ENCODE measurements at places on chromosomes 12 and 14.

GRCh38 chr12:40226705-40227104 is 1.9 kb downstream of the LRRK2 start:
- DNase-seq = no peak

DNA sequence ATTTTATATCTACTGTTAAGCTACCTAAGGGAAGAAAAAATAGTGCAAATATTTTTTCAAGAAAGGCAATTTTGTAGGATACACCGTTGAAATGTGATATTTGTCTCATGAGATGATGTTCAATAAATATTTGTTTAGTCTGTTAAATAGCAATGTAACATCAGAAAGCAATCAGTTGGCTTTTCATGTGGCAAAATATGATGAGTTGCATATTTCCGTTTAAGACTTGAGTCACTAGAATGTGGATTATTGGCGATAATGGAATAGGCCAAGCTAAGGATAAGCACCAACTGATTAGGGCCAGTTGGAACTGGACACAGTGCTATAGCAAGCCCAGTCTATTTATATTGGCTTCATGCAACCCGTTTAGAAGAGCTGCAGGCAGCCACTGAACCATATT is 250.4 kb upstream of the SLC16A7 start:
- DNase-seq = no peak

GRCh38 chr12:109581856-109582255 is 8.3 kb downstream of the MVK start:
- no peak for DNase-seq

DNA sequence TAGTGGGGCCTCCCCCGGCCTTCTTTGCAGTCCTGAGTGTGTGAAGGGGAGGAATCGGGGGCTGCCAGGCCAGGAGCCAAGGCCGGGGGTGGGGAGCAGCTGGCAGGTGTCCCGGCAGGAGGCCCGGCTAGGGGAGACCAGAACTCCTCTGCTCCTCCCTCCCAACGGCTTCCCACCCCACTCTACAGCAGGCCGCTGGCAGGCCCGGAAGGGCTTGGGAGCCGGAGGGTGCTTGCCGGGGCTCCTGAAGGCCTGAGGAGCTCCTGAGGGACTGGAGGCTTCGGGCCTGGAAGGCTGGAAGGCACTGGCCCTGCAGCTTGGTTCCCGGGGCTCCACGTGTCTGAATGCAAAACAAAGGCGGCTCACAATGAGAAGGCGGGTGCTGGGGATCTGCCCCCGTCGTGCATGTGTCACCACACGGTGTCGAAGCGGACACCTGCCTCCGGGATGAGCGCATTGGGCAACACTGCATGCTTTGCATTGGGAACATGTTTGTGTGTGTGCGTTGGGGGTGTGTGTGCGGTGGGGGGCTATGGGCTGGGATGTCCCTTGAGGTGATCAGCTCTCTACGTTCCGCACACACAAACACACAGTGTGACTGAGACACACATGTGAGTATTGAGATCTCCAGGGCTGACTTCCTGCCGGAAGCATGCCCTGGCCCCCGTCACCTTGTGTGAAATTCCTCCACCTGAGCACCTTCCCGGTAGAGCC is 30.9 kb upstream of the ANKRD9 start:
- no peak for DNase-seq

DNA sequence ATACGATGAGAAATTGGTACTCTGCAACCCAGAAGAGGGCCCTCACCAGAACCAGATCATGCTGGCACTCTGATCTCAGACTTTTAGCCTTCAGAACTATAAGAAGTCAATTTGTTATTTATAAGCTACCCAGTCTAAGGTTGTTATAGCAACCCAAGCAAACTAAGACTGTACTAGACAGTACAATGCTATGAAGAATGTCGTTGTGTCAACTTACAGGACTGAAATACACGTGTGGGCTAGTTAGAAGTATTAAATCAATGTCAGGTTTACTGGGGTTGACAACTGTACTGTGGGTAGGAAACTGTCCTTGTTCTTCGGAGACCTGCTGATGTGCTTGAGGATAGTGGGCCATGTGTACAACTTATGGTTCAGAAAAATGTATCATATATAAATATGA is 19.7 kb downstream of the DUSP16 start:
- no peak for DNase-seq

GRCh38 chr14:53767566-53767965 is 189.1 kb downstream of the BMP4 start:
- no peak for DNase-seq

GRCh38 chr12:13342971-13343370 is 146.4 kb downstream of the EMP1 start:
- DNase-seq = no peak

DNA sequence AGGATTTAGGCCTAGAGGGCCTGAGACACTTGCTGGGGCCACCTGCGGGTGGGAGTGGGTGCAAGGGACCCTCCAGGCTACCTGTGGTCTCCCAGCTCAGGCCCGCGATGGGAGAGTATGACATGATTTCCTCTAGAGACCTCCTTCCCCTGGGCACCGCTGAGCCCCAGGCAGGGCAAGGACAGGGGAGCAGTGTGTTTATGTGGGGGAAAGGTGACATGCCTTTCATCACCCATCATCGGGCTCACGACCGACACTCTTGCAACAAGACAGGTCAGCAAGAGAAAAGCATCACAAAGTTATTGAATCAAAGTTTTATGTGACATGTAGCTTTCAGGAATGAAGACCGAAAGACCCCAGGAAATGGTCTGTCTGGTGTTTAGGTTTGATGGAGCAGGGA is 19.9 kb downstream of the SH2B3 start:
- DNase-seq = no peak

- no peak for DNase-seq
These were observed 8.2 kb downstream of the TMEM121 start for GRCh38 chr14:105534586-105534985.

DNA sequence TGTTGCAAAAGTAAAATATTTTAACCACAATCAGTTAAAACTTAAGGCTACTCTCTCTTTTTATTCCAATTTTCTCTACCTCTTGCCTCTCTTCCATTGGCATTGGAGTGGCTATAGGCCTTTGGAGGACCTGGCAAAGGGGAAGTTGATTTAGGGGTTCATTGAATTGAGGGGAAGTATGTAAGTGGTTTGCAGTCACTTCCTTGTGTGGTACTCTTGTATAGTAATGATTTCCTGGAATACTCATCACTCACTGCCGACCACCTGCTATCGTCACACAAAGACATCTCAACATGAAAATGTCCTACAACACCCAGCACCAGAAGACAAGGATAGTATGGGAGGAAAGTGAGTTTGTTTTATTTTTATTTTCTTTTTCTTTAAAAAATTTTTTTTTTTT is 45.7 kb upstream of the CPM start:
- no peak for DNase-seq

GRCh38 chr14:85873006-85873405 is 343.1 kb downstream of the FLRT2 start:
- no peak for DNase-seq

DNA sequence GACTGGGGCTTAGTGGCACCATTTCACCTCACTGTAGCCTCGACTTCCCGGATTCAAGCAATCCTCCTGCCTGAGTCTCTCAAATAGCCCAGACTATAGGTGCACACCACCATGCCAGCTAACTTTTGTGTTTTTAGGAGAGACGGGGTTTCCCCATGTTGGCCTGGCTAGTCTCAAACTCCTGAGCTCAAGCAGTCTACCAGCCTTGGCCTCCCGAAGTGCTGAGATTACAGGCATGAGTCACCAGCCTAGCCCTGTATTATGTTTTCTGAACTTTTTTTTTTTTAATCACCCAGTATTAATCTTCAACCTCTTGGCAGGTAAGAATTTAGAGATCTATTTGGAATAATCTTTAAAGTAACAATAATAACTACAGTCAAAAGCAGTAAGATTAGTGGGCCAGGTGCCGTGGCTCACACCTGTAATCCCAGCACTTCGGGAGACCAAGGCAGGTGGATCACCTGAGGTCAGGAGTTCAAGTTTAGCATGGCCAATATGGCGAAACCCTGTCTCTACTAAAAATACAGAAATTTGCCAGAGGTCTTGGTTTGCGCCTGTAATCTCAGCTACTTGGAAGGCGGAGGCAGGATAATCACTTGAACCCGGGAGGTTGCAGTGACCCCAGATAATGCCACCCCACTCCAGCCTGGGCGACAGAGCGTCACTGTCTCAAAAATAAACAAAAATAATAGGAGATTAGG is 8.6 kb downstream of the NANOG start:
- DNase-seq = no peak

GRCh38 chr14:69850086-69850735 is 29.0 kb upstream of the SMOC1 start:
- no peak for DNase-seq

DNA sequence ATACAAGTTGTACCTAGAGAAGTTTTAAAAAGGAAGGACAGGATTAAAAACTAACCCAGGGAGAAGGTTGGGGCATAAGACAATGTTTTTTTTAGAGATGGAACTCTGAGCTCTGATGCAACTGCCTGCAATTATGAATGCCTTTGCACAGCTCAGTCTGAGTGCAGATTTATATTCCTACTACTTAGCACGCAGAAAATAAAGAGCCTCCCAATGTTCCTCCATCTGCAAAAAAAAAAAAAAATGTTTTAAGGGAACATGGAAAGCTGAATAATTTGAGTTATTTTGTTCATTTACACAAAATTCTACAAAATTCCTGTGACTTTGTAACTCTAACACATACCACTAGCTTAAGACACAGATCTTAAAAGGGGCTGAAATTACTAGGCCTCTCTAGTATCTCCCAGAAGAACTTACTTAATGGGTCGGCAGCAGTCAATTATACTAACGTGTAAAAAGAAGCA is 15.7 kb downstream of the CLIP1 start:
- DNase-seq = no peak

Measured in thymus (tissue), 14 donors.